HuH-7 (cell line): ENCODE measurements at places on chromosomes 7 and 10.

- DNase-seq, result peak; percentile 21
These were observed 120.2 kb downstream of the STRA8 start for GRCh38 chr7:135353832-135354231.

- no peak for DNase-seq
These were observed 155.1 kb upstream of the AUTS2 start for GRCh38 chr7:69443136-69443535.

- no peak for DNase-seq
These were observed 398.6 kb upstream of the AUTS2 start for GRCh38 chr7:69199661-69200060.

DNA sequence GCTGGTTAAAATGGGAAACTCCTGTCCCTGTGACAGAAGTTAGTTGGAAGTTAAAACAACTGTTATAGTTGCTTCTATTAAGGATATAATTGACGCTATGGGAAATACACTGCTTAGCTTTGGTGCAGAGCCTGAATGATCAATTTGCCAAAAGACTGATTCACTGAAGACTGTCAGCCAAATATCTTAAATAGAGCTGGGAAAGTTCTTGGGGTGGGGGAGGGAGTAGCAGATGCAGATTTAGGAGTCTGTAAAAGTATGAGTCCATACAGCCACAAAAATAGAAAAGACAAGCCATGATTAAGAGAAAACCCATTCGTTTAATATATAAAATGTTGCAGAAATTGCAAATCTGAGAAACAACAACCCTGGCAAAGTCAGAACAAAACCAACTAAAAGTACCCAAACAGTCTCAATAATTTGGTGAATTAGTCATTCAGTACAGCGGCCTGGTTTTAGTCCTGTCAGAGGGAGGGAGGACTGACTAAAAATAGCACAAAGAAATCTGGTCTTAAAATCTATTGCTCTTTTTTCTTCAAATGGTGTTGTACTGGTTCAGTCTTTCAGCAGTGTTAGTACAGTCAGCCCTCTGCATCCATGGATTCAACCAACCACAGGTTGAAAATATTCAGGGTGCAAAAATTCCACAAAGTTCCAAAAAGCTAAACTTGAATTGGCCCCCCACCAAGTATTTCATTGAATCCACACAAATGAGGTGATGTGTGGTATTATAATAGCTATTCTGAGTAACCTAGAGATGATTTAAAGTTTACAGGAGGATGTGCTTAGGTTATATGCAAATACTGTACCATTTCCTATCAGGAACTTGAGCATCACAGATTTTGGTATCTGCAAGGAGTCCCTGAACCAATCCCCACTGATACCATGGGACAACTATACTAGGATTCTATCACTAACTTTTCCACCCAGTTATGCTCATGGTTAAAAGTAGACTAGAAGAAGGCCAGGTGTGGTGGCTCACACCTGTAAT is 30.0 kb downstream of the STK17A start:
- no peak for DNase-seq
